ENCODE measurements at places on chromosomes 5 and 9. TPM values are rescaled to one million over a fixed set of nuclear protein-coding genes. Genes with fewer than 3 reads are reported as not detected.

NSG2 gene
- not detected for total RNA-seq

PAPPA gene
- 0.25 TPM for total RNA-seq

RORB gene
- not detected for total RNA-seq

CPLANE1 gene
- 8.5 TPM for total RNA-seq

DIPK1B gene
- 151 TPM for total RNA-seq

TAF1L gene
- not detected for total RNA-seq

PLPP7 gene
- 5.6 TPM for total RNA-seq

IL9 gene
- not detected for total RNA-seq

RBM22 gene
- total RNA-seq: 34.0 TPM

NR4A3 gene
- 0.20 TPM for total RNA-seq

RANBP6 gene
- 27.1 TPM for total RNA-seq

HTR4 gene
- not detected for total RNA-seq

MYORG gene
- 7.4 TPM for total RNA-seq

SHOC1 gene
- not detected for total RNA-seq

LCN10 gene
- total RNA-seq: not detected

MARCHF6 gene
- 17.4 TPM for total RNA-seq

PPIC gene
- total RNA-seq: 37.0 TPM

ASB6 gene
- 24.0 TPM for total RNA-seq

NEUROG1 gene
- not detected for total RNA-seq

TAF11L5 gene
- not detected for total RNA-seq

PITX1 gene
- total RNA-seq: not detected

PCDHGA9 gene
- total RNA-seq: 1.2 TPM

TEX48 gene
- not detected for total RNA-seq

DMRT3 gene
- not detected for total RNA-seq

AGXT2 gene
- total RNA-seq: not detected

DNM1 gene
- not detected for total RNA-seq

GFPT2 gene
- 7.6 TPM for total RNA-seq

PCDHGA8 gene
- total RNA-seq: 0.15 TPM

BHMT gene
- total RNA-seq: not detected

AK8 gene
- 0.15 TPM for total RNA-seq
